ENCODE measurements at places on chromosomes 5 and 9. TPM values are rescaled to one million over a fixed set of nuclear protein-coding genes. Genes with fewer than 3 reads are reported as not detected.
A peak's percentile ranks its signal among the peaks of the same experiment; 100 is the strongest.

The PPP6C gene
- 32.9 TPM for total RNA-seq

The FAM81B gene
- total RNA-seq: not detected

The SOHLH1 gene
- total RNA-seq: not detected

The HACD4 gene
- 5.9 TPM for total RNA-seq

The AGXT2 gene
- total RNA-seq: not detected

The PCDHB5 gene
- total RNA-seq: 0.08 TPM

DNA sequence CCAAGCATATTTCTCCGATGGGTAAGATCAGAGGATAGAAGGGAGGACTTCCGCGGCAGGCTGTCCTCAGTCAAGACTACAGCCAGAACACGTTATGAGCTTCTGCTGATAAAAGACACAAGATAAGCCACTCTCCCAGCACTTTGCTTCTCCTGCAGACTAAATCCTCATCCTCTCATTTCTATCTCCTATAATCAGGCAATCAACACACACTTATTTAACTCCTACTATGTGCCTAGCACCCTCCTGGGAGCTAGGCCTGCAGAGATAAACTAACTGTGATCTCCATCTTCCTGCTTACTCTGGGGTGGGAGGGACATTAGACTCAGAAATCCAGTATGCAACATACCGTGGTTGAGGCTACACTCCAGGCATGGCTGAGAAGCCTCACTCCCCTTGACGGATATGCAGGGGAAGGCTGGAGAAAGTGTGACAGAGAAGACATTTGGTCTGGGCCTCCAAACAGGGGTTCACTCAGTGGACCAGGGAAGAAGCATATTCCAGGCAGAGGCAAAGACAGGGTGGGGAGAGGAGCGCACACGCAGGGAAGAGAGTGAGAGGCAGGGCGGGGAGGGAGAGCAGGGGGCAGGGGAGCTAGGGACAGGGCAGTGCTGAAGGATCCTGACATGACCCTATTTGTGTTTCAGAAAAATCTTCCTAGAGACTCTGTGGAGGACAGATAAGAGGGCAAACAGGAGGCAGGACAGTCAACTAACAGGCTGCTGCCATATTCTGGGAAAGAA is 274.1 kb downstream of the DENND1A start:
- no peak for DNase-seq

DNA sequence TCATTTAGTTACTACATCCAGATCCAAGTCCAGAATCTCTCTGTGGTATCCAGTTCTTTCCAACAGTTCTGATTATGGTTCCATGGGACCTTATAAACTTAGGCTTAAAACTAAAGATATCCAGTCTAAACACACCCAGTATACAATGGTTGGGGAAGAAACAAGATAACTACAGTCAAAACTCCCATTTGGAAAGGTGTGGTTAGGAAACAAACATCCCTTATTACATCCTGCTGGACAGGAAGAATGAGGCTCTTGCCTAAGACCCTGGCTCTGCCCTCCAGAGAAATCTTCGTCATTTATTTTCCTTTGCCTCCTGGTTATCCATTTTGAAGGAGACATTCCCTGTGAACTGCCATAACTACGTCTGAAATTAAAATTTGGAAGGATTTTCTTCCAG is 64.6 kb upstream of the EPB41L4A start:
- no peak for DNase-seq

DNA sequence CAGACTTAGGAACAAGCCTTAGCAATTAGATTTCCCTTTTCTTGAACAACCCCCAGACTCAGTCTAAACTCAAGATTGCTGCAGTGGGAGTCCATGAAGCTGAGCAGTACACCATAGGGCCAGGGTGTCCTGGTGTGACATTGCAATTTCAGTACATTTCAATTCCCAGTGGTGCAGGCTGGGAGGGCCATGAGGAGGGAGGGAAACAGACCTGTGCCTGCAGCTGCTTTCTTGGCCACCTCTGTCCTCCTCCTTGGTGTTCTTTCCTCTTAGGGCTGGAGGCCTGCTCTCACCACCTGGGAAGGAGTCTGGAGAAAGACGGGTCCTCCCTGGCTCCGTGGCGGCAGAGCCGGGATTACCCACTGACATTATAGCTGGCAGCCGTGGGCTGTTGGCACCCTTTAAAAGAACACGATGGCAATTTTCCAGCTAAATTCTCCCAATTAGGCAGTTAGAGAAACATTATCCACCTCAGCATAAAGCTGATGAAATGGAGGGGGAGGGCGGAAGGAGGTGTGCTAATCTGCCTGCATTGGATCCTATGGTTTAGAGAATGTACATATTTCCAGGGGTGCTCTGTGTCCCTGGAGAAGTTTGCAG is 186.4 kb downstream of the SLIT3 start:
- no peak for DNase-seq

GRCh38 chr9:16058131-16058549 is 505.3 kb downstream of the CCDC171 start:
- no peak for DNase-seq

DNA sequence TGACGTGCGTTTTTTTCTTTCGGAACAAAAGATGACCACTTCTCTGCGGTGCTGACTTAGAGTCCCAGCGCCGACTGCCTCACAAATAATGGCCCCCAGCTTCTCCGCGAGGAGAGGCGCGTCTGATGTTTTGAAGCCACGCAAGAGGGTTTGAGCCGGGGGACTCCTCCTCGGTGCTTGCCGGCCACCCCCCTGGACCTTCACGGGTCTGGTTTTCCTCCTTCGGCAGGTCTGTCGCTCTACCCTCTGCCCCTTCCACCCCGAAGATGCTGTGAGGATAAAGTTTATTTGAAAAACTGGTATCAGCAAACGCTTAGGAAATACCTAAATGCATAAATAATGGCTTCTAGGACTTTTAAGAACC is 584 bp downstream of the USP20 start:
- no peak for DNase-seq

- DNase-seq: no peak
These were observed 605 bp downstream of the CHSY3 start for GRCh38 chr5:129904667-129905472.

DNA sequence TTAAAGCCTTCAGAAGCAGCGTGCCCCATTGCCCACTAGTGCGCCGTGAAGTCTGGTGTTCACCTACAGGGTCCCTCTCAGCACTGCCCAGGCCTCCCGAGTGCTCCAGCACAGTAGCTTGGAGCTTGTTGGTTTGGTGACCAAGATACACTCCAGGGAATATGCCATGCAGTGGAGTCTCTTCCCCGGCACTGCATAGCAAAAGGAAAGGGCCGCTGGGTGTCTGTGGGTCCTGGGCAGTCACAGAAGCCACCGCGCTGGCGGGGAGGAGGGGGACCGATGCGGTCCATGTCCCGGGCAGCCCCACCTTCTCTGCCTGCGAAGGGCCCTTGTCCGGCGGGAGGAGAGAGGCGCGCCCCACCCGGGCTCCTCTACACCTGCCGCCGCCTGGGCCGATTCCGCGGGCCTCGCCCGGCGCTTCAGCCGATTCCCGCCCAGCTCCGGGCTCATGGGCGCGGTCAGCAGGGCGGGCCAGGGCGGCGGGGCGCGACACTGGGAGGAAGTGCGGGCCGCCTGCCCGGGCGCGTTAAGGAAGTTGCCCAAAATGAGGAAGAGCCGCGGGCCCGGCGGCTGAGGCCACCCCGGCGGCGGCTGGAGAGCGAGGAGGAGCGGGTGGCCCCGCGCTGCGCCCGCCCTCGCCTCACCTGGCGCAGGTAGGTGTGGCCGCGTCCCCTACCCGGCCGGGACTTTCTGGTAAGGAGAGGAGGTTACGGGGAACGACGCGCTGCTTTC is at the start of gene SYK:
TSS of gene SYK (plus strand) at position 579 of the 732 bp plus-strand sequence. CDS start 42,080 bp downstream, outside the sequence.
- DNase-seq: peak; percentile 13

- DNase-seq: no peak
These were observed 71.8 kb upstream of the TTC23L start for GRCh38 chr5:34767180-34767579.

DNA sequence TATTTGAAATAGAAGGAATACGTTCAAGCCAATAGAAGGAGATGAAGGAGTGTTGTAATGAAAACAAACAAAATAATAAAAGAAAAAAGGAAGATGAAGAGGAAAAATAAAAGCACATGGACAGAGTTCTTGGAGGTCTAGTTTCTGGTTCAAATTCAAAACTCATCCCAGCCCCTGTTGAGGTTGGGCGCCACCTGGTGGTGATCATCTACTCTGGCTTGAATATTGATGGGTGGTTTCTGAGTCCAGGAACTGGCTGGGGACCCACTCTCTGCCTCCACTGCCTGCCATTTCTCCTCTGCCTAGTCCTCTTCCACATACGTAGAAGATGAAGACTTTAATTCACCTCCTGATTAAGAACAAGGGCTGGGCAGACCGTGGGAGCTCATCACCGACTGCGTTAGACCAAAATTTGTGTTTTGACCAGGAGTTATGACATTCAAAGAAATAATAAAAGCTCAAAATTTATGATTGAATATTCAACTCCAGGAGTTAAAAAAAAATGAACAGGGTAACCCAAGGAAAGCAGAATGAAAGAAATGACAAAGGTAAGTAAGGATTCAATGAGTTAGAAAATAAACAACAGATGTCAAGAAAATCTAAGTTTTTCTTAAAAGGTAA is 99.0 kb upstream of the SLC1A3 start:
- peak; percentile 75 for DNase-seq

DNA sequence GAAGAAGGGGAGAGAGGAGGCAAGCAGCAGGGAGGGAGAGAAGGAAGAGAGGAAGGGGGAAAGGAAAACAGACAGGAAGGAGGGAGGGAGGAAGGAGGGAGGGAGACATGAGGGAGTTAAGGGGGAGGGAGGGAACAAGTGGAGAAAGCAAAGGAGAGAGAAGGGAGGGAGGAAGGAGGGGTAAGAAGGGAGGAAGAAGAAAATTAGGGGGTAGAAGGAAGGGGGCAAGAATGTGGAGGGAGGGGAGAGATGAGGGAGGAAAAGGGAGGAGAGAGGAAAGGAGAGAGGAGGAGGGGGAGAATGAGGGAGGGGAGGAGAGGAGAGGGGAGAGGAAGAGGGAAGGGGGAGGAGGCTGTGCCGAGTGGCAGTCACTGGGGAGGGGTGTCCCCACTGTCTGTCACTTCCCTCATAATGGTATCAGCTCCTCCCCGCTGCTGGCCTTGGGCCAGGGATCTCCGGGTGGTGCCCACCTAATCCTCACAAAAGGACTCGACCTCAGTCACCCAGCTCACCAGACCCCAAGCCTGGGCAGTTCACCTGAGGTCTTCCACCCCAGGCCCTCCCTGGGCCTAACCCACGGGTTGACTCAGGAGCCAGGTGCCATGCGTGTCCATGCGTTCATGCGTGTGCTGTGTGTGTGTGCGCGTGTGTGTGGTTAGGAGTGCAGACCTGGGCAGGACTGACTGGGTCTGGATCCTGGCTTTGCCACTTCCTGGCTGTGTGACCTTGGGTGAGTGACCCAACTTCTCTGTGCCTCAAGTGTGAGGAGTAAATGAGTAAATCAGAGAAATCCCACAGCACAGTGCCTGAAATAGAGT is 18.1 kb downstream of the C9orf50 start:
- no peak for DNase-seq

GRCh38 chr5:118371973-118372831 is 616.1 kb downstream of the DTWD2 start:
- DNase-seq: no peak

DNA sequence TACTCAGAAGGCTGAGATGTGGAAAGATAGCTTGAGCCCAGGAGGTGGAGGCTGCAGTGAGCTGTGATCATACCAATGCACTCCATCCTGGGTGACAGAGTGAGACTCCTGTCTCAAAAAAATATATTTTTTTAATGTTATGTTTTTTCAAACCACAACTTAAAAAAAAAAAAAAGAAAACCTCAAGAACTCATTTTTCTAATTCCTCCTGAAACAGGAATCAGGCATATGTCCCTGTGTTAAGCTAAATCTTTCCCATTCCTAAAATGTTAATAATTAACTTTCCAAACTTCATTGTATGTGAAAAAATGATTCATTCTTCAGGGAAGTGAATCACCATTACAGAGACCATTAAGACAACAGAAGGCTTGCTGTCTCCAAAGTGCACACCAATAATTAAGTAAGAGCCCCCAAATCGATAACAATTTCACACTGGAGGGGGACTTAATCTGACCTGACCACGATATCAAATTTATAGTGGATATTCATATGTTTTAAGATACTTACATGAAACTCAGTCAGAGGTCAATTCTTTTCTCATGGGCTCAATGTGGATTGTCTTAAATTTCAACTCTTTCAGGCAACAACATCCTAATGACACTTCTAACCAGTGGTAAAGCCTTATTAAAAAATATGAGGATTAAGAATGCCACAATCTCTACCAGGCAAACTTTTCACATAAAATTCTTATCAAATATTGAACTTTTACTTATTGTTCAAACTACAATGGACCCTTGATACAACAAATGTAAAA is 5.2 kb downstream of the CEMIP2 start:
- no peak for DNase-seq

DNA sequence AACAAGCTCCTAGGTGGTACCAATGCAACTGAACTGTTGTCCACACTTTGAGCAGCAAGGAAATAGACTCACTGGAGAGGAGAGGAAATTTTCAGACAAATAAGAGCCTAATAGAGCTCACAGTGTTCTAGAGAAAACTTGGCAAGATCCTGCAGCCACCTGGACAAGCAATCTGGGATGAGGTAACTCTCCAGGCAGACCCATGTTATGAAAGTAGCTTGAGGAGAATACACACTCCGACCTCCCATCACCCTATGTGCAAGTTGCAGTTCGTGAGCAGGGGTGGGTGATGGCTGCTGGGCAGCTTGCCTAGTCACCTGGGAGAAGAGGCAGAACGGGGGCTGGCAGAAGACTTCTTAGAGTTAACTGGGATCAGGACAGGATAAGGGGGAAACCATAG is 102.2 kb downstream of the KLF4 start:
- DNase-seq: no peak

DNA sequence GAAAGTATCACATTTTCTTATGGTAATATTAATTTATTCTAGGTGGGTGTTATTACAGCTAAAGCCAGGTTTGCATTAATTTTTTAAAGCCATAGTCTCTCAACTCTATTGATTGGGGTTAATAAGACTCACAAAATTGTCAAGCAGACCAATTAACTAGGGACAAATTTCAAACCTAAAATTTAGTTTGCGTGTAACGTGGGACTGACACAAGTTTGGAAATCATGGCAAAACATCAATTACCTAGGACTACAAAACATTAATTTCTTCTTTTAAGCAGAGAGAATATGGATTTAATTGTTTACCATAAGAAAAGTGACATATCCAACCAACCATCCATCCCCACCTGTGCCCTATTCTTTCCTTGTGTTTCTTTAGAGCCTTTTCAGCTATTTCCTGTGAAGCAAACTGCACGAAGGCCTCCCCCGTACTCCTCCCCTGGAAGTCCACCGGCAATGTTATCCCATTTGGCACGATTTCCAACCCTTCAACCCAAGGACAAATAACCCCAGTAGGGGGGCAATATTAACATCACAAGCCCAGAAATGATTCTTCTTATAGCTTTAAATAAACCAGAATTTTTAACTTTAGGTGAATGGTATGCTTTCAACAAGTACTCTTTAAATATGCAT is 4.4 kb downstream of the HNRNPH1 start:
- DNase-seq: no peak

DNA sequence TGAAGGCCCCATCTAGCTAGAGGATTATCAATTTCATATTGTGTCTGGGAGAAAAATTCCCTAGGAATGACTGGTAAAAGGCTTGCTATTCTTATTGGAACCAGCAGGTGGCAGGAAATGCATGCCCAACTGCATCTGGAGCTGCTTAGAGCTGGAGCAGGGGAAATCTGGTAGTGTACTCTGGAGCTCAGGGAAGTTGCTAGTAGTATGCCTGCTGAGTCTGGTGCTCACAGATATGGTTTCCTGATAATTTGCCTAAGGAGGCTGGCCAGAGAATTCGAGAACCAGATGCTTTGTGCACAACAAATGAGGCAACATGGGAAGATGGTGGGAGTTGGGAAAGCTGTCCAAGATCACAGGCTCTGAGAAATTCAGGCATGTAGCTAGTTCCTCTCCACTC is 53.7 kb downstream of the G3BP1 start:
- peak; percentile 47 for DNase-seq

All from CD4-positive, alpha-beta T cell (primary cell).